ENCODE measurements at places on chromosomes 7 and 10.

GRCh38 chr7:122166275-122166674 lies 22.2 kb upstream of the AASS start:
- no peak for DNase-seq

GRCh38 chr10:13637303-13637856 lies 50.6 kb downstream of the PRPF18 start:
- no peak for DNase-seq

- no peak for DNase-seq
Measured at GRCh38 chr10:132094581-132095234, 29.0 kb downstream of the JAKMIP3 start.

GRCh38 chr10:26799342-26799741 lies 61.4 kb downstream of the ABI1 start:
- no peak for DNase-seq

- peak; percentile 79 for DNase-seq
Measured at GRCh38 chr7:124784879-124785818, 19.6 kb upstream of the GPR37 start.

GRCh38 chr10:123019941-123020703 lies 11.3 kb downstream of the ACADSB start:
- DNase-seq = no peak

DNA sequence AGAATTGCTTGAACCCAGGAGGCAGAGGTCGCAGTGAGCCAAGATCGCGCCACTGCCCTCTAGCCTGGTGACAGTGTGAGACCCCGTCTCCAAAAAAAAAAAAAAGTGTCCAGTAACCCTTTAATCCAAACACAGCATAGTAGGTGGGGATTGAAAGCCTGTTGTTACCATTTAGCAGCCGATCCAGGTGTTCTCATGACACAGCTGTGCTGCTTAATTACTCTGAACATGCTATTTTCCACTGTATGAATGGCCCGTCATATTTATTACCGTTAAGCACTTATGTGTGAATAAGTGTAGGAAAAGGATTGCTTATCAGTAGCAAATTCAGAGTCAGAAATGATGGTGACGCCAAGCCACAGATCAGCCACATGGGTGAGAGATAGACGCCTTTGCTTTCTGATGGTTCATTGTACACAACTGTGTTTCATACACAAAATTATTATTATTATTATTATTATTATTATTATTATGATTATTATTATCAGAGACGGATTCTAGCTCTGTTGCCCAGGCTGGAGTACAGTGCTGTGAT lies 11.6 kb upstream of the ORAI2 start:
- DNase-seq = no peak

GRCh38 chr10:124604214-124605000 lies 139.8 kb downstream of the FAM53B start:
- no peak for DNase-seq

DNA sequence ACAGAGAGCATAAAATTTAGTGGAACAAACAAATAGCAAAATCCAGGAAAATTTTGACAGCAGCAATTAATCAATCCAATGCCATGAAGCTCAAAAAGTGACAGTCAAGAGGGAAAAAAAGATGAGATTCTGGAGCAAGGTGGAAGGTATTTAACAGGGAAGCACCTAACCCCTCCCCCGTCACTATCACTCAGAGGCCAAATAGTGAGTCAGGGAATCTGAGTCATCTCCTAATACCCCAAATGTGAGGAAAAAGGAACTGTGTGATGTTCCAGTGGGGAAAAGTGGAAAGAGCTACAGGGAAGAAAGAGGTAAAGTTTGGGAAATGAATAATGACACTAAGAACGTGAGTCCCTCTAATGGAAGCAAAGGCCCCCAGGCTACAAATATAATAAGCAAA lies 113.2 kb upstream of the PHF14 start:
- no peak for DNase-seq
